ENCODE measurements at places on chromosomes 13 and 19.

GRCh38 chr13:99250982-99251825 lies 7.0 kb downstream of the GPR18 start:
- DNase-seq, result no peak

DNA sequence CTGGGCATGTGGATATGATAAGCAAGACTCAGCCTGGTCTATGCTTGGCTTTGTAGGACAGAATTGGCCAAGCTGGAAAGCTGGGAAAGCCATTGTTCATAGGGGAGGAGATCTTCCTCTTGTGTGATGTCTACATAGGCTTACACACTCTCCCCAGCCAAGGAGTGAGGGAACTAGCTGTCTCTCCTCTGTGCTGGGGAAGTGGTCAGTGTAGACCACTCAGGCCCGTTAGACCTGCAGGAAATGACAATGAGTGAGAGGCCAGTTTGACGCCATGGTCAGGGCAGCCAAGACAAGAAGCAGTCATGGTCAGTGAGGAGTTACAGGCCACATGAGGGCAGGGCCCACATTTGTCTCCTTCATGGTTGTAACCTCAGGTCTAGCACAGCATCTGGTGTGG lies 159.1 kb upstream of the KL start:
- no peak for DNase-seq

- DNase-seq, result no peak
Measured at GRCh38 chr13:51845574-51846318, 769 bp upstream of the TMEM272 start.

DNA sequence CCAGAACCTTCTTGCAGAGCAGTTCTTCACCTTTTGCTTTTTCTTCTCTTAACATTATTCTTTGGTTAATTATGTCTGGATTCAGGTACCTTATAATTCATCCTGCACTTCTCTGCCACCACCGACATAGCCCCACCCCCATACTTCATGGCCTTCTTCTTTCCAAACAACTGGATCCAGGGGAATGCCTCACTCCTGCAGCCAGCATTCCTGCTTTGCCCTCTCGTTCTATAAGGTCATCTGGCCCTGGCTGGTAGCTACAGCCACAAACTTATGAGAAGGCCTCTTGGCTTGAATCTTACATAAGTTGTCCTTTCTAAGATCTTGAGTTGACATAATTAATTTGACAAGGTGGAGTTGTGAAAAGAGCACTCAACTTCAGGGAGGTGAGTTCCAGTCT lies 84.1 kb upstream of the FRY start:
- DNase-seq, result no peak

DNA sequence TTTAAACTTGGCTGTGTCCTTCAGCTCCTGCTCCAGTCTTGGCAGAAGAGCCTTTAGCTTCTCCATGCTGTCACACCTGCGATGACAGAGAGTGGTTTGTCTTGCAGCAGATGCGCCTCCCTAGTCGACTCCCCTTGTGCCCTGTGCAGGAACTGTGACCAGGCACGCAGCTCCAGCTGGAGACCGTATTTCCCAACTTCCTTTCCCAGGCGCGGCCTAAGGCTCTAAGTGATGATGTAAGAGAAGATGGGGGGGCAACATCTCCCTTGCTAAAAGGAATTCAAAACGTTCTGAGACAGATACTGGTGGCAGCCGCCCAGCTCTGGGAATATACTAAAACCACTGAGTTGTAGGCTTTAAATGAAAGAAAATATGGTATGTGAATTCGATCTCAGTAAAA lies 16.3 kb downstream of the DCUN1D2 start:
- DNase-seq, result no peak

- no peak for DNase-seq
Measured at GRCh38 chr19:15028490-15028889, 20.8 kb upstream of the CASP14 start.

GRCh38 chr13:80399340-80400163 lies 58.6 kb upstream of the SPRY2 start:
- DNase-seq, result no peak
